Lung (tissue), 17 donors: ENCODE measurements at places on chromosomes 16 and 17.

DNA sequence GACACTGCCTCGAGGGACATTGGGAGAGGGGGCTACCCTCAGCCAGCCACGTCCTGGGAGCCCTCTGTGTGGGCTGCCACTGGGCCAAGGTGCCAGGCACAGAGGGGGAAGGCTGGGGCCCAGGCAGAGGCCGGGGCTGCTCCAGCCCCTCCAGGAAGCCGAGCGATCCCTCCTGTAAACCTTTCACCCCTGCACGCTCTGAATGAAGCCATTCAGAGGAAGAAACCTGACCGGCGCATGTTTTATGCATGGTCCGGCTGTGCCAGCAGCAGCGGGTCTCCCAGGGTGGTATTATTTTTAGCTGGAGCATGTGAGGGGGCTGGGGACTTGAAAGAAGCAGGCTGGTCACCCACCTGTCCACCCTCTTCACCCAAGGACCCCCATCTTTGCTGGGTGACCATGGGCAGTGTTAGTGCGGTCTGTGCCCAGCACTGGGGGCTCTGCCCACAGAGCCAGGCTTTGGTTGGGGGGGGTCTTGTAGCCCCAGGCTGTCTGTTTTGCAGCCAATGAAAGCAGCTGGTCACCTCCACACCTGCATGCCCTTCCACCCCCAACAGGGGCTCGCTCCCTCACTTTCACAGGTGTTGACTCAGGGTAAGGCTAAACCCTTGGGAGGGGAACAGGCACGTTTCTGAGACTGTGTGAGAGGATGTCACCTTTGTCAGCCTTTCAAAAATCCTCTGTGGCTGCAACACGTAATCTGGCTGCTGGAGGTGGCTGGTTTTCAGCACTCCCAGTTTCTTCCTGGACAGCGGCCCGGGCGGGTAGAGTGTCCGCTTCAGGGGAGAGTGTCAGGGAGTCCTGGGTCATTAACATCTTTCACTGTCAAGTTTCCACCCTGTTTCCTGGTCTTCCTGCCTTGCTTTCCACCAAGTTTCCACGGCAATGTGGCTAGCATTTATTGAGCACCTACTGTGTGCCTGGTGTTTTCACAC is 77.1 kb upstream of the BRD7 start:
- no peak for DNase-seq

- no peak for DNase-seq
Measured at GRCh38 chr17:15886804-15887203, 58.1 kb upstream of the ADORA2B start.

DNA sequence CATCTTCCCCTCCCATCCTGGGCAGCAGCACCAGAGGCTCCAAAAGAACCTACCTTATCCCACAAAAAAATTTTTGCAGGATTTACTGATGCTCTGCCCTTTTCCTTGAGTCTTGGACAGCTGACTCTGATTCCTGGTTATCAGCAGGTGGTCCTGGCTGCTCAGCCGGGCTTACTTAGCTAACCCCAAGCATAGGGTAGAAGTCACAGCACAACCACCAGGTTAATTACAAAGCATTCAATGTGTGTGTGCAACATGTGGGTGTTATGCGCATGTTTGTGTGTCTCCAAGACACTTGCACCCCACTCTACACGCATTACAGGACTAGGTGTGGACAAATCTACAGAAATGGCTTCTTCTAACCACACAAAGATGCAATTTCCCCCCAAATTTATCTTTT is 36.3 kb downstream of the PECAM1 start:
- DNase-seq, result no peak

GRCh38 chr16:61820398-61820797 is 215.8 kb downstream of the CDH8 start:
- no peak for DNase-seq

DNA sequence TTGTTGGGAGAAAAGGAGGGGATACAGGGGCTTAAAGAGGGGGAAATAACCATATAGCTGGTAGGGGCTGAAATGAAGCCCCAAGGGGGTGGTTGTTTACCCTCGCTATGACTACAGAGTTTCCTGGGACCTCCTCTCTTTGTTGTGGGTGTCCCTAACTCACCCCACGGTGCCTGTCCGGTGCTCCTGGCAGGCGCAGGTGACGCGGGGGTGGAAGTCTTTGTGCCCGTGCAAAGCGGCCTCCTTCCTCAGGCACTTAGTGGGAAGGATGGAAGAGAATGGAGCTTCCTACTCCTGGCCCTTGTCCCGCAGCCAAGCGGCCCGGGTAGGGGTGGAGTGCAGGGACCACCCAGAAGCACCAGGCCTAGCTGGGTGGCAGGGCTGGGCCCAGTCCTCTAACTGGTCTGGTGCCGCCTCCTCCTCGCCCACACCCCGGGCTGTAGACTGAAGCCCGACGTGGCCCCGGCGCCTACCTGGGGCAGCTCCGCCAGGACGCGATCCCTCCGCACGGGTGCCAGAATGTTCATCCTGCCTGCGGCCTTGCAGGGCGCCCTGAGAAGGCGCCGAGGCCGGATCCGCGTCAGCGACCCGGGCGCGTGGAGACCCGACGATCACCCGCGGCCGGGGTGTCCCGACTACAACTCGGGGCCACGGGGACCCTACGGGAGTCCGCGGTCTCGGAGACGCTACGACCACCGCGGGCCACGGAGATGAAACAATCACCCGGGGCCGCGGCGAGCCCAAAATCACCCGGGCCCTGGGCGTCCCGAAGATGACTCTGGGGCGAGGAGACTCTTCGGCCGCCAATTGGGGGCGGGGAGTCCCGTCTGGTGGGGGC is 709 bp downstream of the RAB34 start:
- DNase-seq, result peak; percentile 73

DNA sequence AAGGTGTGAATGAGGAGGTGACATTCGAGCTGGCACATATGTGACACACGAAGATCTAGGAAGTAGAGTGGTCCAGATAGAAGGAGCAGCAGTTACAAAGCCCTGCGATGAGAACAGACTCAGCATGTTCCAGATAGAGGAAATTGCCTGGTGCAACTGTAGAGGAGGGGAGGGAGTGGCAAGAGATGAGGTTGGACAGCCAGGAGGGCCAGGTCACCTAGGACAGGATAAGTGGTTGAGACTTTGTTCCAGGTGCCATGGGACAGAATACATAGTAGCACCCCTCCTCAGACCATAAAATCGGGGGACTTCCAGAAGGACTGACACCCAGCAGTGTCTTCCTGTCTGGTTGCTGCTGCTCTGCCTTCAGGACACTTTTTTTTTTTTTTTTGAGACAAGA is 11.0 kb upstream of the CENPT start:
- no peak for DNase-seq

- DNase-seq, result no peak
Measured at GRCh38 chr17:57603546-57603945, 141.6 kb downstream of the CCDC182 start.

GRCh38 chr16:16025214-16025968 is 76.0 kb downstream of the ABCC1 start:
- no peak for DNase-seq

DNA sequence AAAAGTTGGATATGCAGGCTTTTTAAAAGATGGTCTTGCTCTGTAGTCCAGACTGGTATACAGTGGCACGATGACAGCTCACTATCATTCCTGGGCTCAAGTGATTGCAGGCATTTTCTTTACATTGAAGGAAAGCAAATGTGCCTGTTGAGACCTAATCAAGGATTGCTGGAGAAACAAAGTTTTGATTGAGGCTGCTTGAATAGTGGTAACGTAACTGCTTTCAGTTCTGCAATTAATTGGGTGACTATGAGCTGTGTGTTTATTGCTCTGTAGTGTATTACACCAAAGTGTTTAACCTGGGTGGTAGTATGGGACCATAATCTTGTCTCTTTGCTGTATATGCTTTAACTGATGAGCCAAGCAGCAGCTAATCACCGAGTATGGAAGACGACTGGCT is 2.3 kb downstream of the UBB start:
- no peak for DNase-seq

DNA sequence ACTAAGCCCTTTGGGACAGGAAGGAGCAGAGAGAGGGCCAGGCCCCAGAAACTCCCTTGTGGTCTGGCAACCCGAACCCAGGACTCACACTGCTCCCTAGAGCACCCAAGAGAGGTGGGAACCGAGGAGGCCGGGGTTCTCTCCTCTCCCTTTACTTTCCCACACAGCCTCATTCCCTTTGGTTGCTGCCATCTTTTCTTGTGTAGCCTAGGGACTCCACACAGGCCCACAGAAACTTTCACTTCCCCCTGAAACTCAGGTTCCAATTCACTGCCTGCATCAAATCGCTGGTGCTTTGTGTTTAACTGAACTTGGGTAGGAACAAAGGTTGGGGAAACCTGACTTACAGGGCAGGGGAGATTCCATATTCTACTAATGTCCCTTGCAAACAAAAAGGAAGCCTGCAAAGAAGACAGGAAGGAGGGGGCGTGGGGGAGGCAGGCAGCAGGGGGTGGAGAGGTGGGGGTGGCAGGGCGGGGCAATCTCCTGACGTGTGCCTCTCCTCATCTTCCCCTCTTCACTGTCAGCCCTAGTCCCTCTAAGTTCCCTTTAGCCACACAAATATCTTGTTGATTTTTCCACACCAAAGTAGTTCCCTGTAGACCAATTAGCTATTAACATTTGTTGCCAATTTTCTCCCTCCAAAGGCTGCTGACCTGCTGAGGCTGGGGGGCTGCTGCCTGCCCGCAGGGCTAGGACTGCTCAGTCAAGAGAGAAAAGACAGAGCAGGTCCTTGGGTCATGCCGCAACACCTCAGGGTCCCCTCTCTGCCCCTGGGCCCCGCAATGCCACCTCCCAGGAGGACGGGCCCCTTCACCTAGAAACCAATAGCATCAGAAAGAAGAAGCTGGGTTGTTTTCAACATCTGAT is 8.0 kb downstream of the ST3GAL2 start:
- peak; percentile 37 for DNase-seq

- DNase-seq, result no peak
Measured at GRCh38 chr17:34312080-34312479, 7.2 kb upstream of the CCL8 start.

- no peak for DNase-seq
Measured at GRCh38 chr17:56596691-56597494, 3.4 kb downstream of the NOG start.

GRCh38 chr17:42683407-42684034 is 1.2 kb downstream of the CNTNAP1 start:
- DNase-seq, result no peak

GRCh38 chr16:50331570-50331969 is 37.2 kb downstream of the BRD7 start:
- DNase-seq, result no peak

GRCh38 chr17:31074772-31075555 is 19.8 kb upstream of the NF1 start:
- DNase-seq, result no peak

DNA sequence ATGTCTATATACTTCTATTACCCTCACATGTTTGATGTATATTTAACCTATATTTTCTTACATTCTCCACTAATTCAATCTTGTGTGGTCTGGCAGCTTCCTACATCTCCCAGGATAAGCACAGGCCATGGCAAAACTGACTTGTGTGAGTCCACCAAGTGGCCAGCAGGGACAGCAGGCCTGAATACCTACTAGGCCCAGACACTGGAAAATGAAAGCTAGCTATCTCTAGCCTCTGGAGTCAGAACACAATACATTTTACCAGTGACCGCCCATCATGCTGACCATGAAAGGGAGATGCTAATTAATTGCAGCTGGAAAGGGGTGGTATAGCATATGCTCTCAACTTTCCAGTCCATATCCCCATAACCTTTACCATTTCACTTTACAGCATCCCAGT is 132.3 kb downstream of the PCTP start:
- no peak for DNase-seq

DNA sequence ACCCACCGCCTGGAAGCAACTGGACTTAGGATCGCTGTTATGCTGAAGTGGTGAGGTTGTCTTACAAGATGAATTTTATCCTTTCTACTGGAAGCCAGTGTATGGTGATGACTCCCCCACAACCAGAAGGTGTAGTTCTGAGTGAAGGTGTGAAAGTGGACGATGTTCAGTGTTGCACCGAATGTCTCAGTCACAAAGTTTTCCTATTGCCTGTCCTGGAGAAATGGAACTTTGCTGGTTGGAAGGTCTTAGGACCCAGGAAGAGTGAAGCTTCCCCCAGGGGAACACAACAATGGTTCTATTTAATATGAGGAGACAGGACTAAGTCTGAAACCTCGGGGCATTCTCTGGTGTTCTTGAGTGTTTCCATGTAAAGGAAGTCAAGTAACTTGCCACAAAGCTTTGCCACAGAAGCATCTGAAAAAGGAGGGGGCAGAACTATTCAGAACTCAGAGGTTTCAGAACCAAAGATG is 44.2 kb downstream of the USP22 start:
- DNase-seq, result no peak

GRCh38 chr17:1769822-1770477 is 8.1 kb downstream of the SERPINF1 start:
- peak; percentile 81 for DNase-seq

- no peak for DNase-seq
Measured at GRCh38 chr17:75315541-75316243, 26.5 kb upstream of the SLC25A19 start.

DNA sequence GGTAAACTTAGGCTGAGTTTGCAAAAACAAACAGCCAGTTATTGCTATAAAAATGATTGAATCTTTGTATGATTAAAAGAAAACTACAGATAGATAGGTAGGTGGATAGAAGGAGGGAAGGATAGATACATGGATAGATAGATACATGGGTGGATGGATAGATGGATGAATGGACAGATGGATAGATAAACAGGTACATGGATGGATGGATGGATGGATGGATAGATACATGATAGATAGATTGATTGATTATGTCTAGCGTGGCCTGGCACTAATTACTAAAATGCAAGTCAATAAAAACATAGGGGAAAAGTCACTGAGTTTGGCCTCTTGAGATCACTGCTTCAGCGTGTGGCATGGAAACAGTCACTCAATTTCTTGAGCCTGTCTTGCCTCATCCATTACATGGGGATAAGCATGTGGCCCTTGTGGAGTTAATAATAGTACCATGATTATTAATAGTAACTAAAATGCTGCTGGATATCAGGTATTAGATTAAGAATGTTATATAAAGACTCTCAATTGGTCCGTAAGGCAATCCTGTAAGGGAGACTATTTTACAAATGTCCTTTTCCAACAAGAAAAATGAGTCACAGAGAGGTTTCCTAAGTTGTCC is 184.9 kb downstream of the HS3ST3A1 start:
- DNase-seq, result peak; percentile 23

- DNase-seq, result no peak
Measured at GRCh38 chr16:27475561-27475960, 73.6 kb downstream of the IL21R start.
